ENCODE measurements at places on chromosomes 7 and 10. TPM values are rescaled to one million over a fixed set of nuclear protein-coding genes. Genes with fewer than 3 reads are reported as not detected.

DNA sequence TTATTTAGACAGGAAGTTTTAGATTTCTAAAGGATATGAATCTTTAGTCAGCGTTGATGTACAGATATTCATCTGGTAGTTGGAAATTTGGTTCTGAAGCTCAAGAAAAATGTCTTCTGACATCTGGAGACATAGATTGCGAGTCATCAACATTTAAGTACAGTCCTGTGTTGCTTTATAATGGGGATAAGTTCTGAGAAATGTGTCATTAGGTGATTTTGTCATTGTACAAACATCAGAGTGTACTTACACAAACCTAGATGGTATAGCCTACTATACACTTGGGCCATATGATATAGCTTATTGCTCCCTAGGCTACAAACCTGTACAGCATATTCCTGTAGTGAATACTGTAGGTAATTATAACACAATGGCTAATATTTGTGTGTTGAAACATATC is 49.6 kb upstream of the UBN2 start:
- DNase-seq: no peak

The FAM25G gene
- not detected for polyA plus RNA-seq

The ZNF727 gene
- not detected for polyA plus RNA-seq

The HOXA3 gene
- not detected for polyA plus RNA-seq
